ENCODE measurements at places on chromosomes 7 and 10.

DNA sequence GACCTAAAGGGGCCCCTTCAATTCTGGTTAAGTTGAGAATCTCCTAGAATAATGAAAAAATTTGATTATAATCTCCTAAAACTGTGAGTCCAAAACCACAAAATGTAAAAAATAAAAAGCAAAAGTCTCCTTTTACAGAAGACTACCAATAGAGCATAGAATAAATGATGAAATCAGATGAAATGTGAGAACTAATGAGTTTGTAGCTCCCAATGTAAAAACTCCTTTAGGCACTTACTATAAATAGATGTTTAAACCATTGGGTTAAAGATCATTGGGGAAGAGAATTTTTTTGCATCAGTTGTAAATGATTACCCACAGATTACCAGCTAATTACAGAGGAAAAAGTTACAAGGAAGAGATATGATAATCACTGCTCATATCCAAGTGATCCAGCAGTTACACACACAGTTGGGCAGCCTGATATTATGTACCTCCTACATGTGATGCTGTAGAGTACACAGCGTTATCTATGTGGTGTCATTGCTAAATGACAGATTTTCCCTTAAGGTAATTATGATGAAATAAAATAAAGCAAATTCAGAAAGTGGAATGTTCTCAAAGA lies 282.7 kb upstream of the SEMA3D start:
- no peak for DNase-seq

DNA sequence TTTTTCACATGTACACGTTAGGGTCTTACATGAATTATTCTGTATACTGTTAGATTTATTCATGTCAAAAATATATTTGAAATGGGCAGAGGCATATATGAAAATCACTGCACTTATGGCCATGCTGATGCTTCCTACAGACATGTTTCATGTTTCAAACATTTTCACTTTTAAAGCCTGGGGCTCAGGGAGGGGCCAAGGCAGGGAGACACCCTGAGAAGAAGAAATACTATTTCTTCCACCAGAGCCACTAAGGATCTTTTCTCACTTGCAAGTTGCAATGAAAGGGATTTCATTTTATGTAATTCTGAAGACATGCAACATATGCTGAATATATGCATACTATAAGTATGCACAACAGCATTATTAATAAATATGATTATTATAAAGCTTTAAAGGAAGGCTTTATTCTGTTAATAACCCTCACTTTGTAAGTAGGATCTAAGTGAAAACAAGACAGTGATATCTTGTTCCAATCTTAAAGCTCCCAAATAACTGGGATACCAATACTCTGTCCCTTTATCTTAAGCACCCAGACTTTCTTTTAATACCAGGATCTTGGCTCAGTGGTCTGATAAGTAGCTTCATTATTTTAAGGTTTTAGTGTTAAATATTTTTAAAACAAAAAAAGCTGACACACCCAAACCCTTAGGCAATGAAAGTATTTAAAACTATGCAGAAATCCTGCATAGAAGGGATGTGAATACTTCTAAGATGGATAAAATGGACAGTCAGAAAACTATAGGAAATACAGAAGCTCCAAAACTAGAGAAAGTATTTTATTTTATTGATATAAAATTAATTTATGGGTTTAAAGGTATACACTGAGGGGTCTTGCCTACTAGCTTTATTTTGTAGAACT lies 148.0 kb downstream of the SNX13 start:
- no peak for DNase-seq

DNA sequence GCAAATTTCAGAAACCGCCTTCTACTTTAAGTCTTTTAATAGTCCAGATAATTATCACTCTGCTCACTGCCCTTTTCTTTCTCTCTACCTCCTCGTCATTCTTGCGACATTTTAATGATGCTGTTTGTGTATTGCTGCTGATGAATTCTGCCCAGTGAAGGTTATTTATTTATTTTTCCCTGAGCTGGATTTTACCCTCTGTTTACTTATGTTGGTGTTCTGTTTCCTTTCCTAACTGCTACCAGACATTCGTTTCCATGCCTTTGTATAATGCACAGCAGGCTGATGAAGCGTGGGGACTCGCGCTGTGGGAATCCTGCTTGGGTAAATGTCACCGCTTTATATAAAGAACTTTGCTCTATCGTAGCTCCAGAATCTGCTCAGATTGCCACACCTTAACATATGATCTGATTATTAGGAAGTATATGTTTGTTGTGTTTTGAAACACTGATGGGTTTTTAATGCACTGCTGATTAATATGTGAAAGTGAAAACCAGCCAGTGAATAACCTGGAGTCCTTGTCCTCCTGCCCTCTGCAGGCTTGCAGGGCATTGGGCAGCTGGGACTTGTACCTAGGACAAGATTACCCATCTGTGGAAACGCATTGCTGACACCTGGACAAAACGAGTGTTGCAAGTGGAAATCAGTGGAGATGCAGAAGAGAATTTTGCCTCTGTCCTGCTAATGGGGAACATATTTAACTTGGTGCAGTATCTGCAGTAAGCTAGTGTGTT lies 291.5 kb downstream of the SDK1 start:
- DNase-seq: no peak

DNA sequence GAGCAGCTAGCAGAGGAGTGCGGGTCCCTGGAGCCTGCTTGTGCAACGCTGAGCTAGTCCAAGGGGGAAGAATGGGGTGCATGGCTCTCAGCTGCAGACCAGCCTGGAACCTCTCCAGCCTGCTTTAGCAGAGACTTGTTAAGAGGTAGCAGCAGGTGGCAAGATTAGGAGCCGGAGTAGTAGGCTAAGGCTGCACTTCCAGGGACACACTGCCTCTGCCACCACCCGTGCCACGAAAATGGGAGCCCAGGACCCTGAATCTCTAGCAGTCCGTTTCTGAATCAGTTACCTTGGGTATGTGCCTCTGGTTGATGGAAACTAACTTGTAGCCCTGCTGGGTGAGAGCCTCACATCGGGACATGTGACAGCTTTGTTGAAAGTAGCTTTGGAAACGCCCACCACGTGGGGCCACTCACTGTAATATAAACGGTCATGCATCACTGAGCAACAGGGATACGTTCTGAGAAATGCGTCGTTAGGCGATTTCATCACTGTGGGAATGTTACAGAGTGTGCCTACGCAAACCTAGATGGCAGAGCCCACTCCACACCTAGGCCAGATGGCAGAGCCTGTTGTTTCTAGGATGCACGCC lies 25.9 kb downstream of the HTRA1 start:
- DNase-seq: no peak

DNA sequence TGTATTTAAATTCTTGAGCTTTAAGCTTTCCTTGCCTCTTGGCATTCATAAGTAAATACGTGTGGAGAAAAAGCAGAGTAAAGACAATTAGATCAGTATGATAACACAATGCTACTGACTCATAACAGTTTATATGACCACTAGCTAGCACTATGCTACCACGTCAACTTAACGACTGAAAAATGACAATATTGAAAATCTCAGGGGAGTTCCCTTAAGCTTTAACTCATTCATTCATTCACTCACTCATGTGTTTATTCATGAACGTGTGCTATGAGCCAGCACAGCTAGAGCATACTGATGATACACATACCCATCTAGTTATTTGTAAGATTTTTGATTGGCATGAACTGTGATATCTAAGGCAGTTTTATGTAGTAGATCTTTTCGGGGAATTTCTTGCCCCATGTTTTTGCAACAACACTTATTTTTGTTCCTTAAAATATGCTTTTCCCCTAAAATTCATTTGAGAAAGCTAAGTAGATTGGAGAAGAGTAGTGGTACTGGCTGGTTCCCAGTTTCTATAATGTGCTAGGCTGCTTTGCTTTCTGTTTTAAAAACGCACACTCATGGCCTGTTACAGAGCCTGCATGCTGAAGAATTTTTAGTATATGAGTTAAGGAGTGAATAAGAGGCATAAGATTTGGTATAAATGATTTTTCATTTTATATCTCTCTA lies 57.4 kb upstream of the ACBD5 start:
- DNase-seq: no peak

DNA sequence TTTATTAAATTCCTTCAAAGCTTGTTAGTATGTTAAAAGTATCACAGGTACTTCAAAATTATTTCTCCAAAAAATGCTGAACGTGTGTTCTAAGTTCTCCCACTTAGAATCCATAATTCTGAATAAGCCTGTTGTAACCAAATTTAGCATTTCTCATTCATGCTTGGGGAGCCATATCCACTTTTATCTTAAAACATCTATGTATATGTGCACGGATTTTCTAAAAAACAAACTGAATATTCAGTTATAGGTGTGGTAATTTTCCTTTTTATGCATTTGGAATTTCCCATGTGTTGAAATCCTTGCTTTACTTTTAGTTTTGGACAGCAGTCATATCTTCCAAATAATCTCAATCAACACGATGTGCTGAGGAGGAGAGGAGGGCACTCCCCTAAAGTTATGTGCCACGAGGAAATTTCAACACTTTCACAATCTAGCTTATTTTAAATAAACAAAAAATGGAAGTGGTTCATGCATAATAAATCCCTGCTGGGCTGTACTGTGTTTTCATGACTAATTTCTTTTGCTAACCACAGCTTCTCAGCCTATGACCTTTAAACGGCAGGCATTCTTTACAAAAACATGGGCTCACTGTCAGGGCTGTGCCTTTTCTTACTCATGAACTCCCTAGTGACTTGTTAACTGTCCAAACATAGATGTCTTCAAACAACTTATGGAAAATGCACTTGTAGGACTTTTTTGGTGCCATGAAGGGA lies 380.3 kb upstream of the SEMA3C start:
- DNase-seq: no peak

- DNase-seq: peak; percentile 61
Measured at GRCh38 chr10:125023255-125023654, 81.3 kb downstream of the ZRANB1 start.

DNA sequence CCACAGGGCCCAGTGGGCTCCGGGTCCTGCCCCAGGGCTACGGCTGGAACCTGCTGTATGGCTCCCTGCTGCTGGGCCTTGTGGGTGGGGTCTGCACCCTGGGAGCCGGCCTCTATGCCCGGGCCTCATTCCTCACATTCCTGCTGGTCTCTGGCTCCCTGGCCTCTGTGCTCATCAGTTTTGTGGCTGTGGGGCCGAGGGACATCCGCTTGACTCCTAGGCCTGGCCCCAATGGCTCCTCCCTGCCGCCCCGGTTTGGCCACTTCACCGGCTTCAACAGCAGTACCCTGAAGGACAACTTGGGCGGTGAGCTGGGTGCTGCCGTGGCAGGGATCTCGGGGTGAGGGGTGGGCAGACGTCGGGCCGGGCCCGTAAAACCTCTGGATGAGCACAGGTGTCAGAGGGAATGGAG lies 4.4 kb downstream of the SLC12A9 start:
- no peak for DNase-seq

- DNase-seq: no peak
Measured at GRCh38 chr10:100819424-100819823, 74.0 kb downstream of the PAX2 start.

DNA sequence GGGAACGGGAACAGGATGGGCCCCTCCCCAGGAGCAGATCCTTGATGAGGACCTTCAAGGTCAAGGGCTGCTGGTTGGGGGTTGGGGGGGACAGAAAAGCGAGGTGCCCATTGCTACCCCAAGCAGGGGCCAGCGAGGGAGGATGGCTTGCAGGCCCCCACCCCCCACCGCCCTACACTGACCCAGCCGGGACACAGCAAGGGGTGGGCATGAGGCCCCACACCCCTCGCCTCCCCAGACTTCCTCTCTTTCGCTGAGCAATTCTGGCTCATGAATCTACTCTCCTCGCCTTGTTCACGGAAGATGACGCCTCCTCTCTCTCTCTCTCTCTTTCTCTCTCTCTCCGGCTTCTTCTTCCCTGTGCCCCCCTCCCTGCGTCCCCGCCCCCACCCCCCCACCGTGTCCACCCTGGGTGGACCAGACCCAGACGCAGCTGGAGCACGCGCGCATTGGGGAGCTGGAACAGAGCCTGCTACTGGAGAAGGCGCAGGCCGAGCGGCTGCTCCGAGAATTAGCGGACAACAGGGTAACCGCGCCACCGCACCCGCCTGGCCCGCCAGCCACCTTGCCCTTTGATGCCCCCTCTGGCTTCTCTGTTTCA lies 81.1 kb upstream of the GTF2IRD1 start:
- DNase-seq: peak; percentile 60

DNA sequence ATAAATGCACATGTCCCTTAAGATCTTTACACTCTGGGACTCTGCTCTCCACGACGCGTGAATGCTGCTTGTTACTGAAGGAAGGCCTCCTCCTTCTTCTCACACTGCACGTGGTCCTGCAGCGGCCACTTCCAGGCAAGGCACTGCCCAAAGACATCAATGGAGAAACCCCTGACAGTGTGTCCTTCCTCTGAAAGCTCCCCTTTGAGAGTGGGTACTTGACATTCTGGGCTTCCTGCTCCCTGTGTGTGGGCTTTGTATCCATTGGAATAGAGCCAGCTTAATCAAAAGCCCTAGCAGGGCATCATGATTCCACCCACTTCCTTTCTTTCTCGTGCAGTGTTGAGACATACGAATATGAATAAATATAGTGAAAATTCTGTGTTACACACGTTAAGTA lies 69.7 kb upstream of the STK17A start:
- DNase-seq: no peak

DNA sequence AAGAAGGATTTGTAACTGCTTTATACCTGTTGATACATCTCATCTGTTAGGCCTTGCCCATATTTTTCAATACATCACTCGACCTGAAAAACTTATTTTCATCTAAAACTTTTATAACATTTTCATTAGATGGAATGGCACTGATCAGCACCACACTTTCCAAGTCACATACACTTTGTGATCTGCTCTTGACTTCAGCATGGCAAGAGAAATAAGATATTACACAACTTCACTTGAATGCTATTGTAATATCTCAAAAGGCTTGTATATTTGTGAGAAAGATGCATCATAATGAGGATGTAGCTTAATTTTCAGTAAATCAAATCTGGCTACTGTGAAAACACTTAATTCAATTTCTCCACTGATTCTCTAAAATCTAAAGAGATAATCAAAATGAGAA lies 126.2 kb downstream of the MICU1 start:
- no peak for DNase-seq

DNA sequence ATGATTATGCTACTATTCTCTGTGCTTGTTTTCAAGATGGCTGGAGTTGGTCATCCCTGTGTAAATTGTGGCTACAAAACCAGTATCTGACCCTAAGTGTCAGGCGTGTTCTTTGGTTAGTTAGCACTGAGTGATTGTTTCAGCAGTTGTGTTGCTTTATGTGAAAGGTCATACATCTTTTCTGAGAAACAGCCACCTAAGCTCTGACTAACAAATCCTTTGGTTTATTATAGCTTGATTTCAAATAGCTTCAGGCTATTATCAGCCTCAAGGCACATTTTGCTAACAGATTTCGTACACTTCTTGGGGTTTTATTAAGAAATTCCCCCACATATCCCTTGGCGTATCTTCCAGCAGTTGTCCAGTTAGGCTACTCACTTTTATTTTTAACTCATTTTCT lies 4.8 kb upstream of the ADRB1 start:
- no peak for DNase-seq

- DNase-seq: no peak
Measured at GRCh38 chr10:110818311-110819256, 53.1 kb upstream of the PDCD4 start.

GRCh38 chr10:102919246-102919959 lies 1.3 kb downstream of the CNNM2 start:
- DNase-seq: peak; percentile 28

All from femur (tissue), 1 donor.